Peyer's patch (tissue), 4 donors: ENCODE measurements at places on chromosomes 1 and 21. TPM values are rescaled to one million over a fixed set of nuclear protein-coding genes. Genes with fewer than 3 reads are reported as not detected.

Gene SLC30A2
- total RNA-seq, result 0.18 TPM

GRCh38 chr1:223827193-223827663 lies 18.5 kb downstream of the TP53BP2 start:
- no peak for DNase-seq

Gene PRELP
- total RNA-seq, result 38.3 TPM

Gene NPHS2
- total RNA-seq, result not detected

GRCh38 chr1:33738536-33738935 lies 125.3 kb upstream of the HMGB4 start:
- DNase-seq, result no peak

Gene CDCA8
- total RNA-seq, result 7.4 TPM

DNA sequence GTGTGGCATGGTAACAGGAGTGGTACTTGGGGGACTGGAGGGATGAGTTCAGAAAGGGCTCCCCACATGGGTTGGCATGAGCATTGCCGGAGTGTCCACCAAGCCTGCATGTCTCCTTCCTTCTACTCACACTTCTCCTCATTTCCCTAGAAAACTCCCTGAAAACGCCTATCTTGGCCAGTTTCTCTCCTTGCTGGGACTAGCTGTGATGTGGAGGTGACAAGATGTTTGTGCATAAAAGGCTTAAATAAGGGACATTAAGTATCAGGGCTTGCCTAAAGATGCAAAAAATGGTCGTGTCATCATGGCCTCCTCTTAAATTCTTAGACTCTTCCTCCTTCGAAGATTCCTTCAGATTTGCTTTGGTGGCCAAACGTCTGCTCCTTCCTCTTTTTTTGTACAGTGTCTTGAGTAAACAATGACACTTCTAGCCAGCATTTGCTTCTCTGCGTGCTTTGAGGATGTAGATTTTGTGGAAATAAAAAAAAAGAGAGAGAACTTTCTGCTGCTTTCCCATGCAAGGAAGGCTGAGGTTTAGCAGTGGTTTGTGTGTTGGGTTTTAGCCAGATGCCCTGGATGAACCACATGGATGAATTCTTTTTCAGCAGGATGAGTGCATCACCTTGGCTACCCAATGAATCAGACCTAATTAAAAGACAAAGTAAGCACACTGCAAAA lies 239.1 kb upstream of the IRF2BP2 start:
- no peak for DNase-seq

DNA sequence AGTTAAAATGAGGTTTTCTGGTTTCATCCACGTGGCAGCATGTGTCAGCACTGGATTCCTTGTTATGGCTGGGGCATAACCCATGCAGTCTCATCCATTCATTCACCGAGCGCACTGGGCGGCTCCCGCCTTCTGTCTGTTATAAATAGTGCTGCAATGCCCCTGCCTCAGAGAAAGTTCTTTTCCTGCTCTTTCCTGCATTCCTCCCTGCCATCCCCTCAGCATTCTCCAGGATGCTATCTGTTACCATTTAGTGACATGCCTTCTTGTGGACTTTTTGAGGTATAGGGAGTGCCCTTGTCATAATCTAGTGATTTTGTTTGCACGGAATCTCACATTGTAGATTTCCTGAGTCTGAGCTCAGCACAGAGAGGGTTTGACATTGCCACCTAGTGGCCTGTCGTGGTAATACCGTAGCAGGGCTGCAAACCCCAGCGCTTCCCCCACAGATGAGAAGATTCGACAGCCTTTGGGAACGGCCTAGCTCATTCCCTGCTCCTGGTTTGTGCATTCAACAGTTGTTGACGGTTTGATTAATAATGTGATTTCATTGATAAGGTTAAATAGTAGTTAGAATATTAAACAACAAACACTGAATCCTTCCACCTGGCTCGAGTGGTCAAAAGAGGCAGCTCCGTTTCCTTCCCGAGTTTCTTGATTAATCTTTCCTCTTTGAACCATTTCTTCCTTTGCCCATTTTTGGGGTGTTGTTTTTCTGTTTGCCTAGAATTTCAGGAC lies 46.3 kb downstream of the UMODL1 start:
- peak; percentile 76 for DNase-seq

GRCh38 chr1:110250008-110250407 lies 39.9 kb downstream of the KCNC4 start:
- DNase-seq, result no peak

- no peak for DNase-seq
Measured at GRCh38 chr21:42142627-42143026, 71.5 kb downstream of the UMODL1 start.

Gene RIPK4
- 62.5 TPM for total RNA-seq

- no peak for DNase-seq
Measured at GRCh38 chr1:57163325-57163724, 197.5 kb upstream of the C8B start.

GRCh38 chr1:184164536-184164935 lies 113.0 kb downstream of the TSEN15 start:
- no peak for DNase-seq

GRCh38 chr1:94713472-94714141 lies 106.5 kb upstream of the SLC44A3 start:
- DNase-seq, result peak; percentile 81

Gene LCE6A
- not detected for total RNA-seq

DNA sequence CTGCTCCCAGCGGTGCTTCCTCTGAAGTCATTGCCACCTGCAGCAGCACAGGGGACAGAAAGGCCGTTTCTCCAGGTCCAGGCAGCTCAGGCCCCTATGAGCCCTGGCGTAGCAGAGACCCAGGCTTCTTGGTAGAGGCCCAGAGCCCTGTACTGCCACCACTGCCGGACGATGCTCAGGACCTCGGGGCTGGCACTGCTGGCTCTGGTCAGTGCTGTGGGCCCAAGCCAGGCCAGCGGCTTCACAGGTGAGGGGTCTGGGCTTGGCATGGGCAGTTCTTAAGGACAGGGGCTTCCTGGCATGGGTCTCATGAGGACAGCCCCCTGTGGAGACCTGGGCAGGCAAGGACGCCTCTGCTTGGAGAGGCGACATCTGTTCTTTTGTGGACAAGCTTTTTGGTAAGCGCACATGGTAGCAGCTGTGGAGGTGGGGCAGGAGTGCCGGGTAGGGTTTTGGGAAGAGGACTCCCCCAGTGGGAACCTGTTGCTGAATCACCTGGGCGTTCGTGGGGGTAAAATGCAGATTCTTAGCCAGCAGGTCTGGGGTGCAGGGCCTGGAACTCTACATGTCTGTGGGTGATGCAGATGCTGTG lies at the start of gene UMODL1:
Gene UMODL1 (plus strand): TSS at position 172 of the 592 bp plus-strand sequence. CDS start 0 bp downstream, at position 172.
- no peak for DNase-seq

GRCh38 chr1:201085902-201086735 lies 26.1 kb downstream of the CACNA1S start:
- DNase-seq, result peak; percentile 81

GRCh38 chr1:31441970-31442647 lies 29.1 kb downstream of the SERINC2 start:
- DNase-seq, result no peak

GRCh38 chr21:16437586-16437985 lies 707.8 kb downstream of the USP25 start:
- no peak for DNase-seq

GRCh38 chr1:113983826-113984225 lies 4.6 kb downstream of the OLFML3 start:
- DNase-seq, result no peak

DNA sequence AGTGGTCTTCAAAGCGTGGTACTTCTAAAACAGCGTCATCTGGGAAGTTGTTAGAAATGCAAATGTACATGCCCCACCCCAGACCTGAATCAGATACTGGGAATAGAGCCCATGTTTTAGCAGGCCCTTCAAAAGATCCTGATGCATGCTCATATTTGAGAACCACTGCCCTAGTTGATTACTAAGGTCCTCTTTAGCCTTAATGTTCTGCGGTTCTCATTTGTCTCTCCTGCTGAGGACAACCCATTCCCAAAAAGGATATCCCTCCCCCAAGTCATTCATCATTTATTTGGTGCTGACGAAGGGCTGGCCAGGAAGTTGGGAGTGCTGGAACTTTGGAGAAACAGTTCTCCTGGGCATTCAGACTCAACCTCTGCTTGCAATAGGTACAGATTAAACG lies 92.4 kb upstream of the RALGPS2 start:
- no peak for DNase-seq

- no peak for DNase-seq
Measured at GRCh38 chr1:53319296-53320101, 8.4 kb downstream of the LRP8 start.
